ENCODE measurements at places on chromosomes 1 and 21. TPM values are rescaled to one million over a fixed set of nuclear protein-coding genes. Genes with fewer than 3 reads are reported as not detected.

Gene TSPAN1
- 2.3 TPM for total RNA-seq

Gene LAMB3
- total RNA-seq: 25.5 TPM

Gene HEYL
- total RNA-seq: 3.5 TPM

Gene PLPPR5
- not detected for total RNA-seq

Gene FCRL1
- total RNA-seq: not detected

Gene ATP1B1
- total RNA-seq: 268 TPM

Gene TMEM82
- total RNA-seq: not detected

Gene DCDC2B
- total RNA-seq: not detected

Gene NR1I3
- not detected for total RNA-seq

Gene PLCH2
- 0.36 TPM for total RNA-seq
